ENCODE measurements at places on chromosomes 13 and 19.

DNA sequence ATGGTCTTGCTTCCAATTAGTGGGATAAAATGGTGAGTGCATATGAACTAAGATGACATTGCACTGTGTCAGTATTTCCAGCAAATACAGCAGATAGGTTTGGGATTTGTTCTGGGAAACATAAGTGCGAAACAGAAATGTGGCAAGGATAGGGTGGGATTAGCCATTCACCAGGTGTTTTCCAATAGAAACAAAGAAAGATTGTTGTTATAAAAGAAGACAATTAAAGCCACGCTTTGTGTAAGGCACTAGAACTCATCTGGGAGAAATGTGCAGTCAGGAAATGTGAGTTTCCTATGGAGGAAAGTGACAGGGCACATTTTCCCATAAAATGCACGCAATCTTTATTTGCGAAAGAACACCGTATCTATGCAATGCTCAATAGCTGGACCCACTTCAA, 1547.8 kb downstream of the EFNB2 start:
- DNase-seq: no peak

GRCh38 chr13:31042049-31042448, 109.6 kb downstream of the TEX26 start:
- DNase-seq: no peak

DNA sequence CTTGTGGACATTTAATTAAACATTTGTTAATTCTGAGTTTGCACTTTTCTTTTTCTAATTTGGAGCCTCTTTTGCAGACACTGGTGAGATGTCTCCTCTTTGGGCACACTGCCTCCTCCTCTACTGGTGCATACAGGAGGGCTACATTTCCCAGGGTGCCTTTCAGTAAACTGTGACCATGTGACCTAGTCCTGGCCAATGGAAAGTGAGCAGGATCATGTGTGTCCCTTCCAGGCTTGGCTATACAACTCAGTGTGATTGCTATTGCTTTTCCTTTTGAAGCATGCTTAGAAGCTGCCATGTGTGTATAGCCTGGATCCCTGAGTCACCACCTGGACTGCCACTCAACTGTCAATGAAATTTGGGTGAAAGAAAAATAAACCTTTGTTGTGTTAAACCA, 4.5 kb downstream of the IZUMO2 start:
- DNase-seq: no peak

GRCh38 chr13:33639626-33640080, 178.3 kb upstream of the RFC3 start:
- DNase-seq: no peak

DNA sequence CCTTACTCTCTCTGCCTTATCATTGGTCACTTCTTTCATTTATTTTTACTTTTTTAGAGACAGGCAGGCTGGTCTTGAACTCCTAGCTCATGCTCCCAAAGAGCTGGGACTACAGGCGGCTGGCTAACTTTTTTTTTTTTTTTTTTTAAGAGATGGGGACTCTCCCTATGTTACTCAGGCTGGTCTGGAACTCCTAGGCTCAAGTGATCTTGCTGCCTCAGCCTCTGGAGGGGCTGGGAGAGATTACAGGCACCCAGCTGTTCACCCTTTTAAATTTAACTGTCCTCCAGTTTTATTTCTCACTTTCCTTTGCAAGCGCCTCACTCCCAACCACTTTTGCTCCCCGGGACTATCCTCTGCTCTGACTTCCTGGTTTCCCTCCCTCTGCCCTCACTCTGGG, 5.6 kb upstream of the CLDN10 start:
- DNase-seq: no peak

DNA sequence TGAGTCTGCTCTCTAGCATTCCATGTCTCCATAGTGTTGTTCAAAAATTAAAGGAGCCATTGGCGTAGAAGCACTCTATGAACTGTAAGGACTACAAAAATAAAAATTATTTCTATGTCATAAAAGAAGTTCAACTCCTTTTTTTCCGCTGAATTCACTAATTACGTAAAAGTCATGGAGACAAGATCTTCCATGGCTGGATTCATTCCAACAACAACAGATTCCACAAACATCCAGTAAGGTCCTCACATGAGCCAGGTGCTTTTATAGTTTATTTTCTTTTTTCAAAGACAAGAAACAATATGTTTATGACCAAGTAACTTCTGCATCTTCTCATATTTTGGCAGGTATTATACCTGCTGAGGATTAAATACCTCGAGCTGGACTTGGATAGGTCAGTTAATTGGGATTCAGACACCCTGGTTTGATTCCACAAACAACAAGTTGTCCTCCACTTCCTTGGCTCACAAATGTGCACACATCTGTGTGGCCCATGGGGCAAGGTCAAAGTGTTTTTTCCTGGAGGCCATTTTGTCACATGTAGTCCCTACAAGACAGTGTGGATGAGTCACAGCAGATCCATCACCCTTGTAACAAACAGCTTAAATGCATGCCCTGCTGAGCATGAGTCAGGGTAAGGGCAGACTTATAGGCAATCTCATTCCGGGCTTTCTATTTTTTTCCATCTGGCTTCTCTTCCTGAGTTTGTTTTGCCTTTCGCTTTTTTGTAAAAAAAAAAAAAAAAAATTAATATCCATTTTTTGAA, 475.6 kb downstream of the COG6 start:
- no peak for DNase-seq
